ENCODE measurements at places on chromosomes 12 and 14. TPM values are rescaled to one million over a fixed set of nuclear protein-coding genes. Genes with fewer than 3 reads are reported as not detected.

DNA sequence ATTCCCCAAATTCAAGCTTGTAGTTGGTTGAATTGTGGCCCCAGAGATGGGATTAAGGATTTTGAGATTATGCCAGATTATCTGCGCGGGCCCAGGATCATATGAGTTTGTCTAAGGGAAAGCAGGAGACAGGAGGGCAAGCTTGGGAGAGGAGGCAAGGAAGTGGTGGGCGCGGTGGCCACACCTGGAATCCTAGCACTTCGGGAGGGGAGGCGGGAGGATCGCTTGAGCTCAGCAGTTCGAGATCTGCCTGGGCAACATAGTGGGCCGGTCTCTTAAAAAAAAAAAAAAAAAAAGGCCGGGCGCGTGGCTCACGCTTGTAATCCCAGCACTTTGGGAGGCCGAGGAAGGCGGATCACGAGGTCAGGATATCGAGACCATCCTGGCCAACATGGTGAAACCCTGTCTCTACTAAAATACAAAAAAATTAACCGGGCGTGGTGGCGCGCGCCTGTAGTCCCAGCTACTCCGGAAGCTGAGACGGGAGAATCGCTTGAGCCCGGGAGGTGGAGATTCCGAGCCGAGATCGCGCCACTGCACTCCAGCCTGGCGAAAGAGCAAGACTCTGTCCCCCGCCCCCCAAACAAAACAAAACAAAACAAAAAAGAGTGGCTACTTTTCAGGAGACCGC is 881 bp upstream of the PUS1 start:
- peak; percentile 41 for DNase-seq

- DNase-seq = peak; percentile 84
Measured at GRCh38 chr12:124512667-124513296, 54.6 kb downstream of the NCOR2 start.

GRCh38 chr14:92750994-92751400 is 2.6 kb upstream of the LGMN start:
- DNase-seq = no peak

- no peak for DNase-seq
Measured at GRCh38 chr12:105946493-105946901, 192.3 kb downstream of the NUAK1 start.

- no peak for DNase-seq
Measured at GRCh38 chr12:110217996-110218674, 62.9 kb upstream of the ATP2A2 start.

DNA sequence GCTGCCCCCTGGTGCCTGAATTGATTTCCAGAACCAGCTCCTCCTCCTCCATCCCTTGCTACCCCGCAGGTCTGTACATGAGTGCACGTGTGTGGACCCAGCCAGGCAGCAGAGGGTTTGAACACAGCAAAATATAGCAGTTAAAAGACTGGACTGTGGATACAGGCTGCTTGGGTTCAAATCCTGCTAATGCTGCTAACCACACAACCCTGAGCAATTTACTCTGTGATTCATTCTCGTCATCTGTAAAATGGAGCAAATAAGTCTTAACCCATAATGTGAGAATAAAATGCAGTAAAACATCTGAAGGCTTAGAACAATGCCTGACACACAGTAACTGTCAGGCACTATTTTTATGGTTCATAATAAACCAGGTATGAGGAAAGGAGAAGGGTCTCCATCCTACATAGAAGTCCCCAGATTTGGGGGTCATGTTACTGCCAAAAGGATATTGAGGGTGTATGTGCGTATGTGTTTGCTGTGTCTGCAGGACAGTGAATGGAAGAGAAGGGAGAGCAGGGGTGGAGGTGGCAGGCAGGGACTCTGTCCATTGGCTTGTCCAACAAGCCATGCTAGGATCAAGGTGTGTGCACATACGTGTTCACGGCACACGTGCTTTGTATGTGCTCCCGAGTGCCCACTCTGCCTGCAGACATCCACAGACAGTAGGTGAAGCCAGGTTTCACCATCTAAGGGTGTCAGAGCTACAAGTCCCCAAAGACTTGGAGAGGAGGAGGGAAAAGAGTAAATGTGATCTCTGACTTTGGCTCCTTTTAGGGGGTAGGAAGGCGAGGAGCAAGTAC is 1.5 kb upstream of the STAT6 start:
- no peak for DNase-seq

DNA sequence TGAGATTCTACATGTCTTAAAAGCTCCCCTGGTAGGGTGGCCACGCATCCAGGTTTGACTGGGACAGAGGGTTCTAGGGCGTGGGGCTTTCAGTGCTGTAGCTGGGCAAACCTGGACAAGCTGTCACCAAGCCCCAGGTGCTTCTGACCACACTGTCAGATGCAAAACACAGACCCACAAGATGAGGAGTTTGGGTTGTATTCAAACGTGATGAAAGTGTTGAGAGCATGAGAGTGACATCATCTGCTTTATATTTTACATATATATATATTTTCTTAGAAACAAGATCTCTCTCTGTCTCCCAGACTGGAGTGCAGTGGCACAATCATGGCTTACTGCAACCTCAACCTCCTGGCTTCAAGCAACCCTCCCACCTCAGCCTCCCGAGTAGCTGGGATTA is 210.1 kb downstream of the DPF3 start:
- DNase-seq = no peak

RNF34 gene
- total RNA-seq = 51.0 TPM

ISCA2 gene
- total RNA-seq = 50.1 TPM

HPD gene
- 0.48 TPM for total RNA-seq

Measured in WTC11 (cell line).